ENCODE measurements at places on chromosomes 5 and 9.

GRCh38 chr5:151121665-151122064, 35.9 kb downstream of the ANXA6 start:
- DNase-seq = no peak

DNA sequence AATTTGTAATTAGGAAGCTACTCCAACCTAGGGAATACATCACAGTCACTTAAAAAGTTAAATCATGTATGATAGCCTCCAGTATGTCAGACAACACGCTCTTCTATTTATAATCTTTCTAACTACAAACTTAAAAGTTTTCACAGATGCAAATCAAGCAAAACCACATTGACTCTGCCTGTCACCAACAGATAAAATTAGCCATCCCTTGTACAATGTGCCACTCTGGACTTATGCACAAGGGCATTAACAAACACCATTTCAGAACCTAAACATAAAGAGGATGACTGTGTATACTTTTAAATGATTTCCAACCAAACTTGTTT, 14.7 kb downstream of the ERP44 start:
- no peak for DNase-seq

DNA sequence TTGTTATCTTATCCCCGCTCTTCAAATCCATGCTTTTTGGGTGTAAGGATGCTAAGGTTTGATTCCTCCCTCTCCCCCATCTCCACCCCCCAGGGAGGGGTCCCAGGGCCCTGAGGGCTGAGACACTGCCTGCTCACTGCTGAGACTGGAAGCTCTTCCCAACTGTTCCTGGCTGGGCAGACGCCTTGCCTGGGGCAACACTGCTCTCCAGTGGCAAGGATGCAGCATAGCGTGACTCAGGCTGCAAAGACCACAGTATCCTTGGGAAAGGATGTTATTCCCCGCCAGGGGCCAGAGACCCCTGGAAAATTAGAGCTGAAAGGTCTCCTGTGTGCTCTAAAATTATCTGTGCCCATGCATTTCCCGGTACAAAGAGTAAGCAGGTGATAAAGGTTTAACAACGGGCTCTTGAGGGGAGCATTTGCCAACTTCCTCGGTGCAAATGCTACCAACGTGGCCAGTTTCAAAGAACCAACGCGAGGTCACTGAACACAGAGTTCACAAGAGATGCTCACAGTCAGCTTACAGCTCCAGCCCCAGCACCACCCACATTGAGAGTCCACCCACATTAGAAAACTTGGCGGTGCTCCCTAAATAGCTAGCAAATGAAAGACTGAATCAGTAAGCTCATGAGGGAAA, 271.9 kb downstream of the NSG2 start:
- DNase-seq = no peak

DNA sequence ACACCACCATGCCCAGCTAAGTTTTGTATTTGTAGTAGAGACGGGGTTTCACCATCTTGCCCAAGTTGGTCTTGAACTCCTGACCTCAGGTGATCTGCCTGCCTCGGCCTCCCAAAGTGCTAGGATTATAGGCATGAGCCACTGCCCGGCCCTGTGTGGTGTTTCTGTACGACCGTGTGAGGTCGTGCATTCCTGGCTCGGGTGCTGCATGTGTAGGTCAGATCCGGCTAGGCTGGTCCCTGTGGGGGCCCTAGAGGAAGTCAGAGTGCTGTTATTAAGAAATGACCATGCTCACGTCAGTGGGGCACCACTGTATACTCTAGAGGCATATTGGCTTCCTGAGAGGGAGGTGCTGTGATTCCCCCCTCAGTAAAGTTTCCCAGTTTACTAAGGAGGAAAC, 13.7 kb downstream of the WNK2 start:
- no peak for DNase-seq
